Common myeloid progenitor, CD34-positive (primary cell): ENCODE measurements at places on chromosomes 7 and 10.

DNA sequence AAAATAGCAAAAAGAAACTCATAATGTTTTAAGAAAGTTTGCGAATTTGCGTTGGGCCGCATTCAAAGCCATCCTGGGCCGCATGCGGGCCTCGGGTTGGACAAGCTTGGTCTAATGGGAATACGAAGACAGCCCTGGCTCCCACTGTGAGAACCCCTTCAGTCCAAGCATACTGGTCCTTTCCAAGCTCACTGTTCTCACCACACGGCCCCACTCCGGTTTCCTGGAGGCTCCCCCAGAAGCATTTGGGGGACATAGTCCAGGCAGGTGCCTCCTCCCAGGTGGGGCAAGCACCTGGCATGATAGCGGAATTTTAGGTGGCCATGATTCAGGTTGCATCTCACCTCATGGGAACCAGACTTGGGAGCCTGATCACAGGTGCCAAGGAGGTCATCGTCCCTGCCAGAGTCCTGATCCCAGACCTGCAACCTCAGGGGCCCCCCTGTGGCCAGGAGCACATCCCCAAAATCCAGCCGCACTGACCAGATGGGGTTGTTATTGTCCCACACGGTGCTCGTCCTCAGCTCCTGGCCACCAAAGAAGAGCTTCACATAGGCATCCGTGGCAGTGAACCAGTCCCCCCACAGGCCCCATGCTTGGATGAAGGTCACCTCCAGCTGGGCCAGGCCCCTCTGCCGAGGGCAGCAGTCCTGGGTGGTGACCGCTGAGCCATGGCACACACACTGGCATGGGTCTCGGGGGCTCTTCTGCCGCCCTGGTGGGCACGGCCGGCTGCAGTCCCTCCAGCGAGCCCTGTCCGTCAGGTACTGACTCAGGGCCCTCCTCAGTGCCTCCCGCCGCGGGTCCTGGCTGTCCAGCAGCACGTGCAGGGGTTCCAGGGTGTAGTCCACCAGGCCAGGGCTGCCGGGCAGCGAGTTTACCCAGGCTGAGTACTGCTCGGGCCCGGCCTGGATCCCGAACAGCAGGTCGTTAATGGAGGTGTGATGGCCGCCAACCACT is 4.4 kb downstream of the PRF1 start:
- no peak for DNase-seq

GRCh38 chr7:144036302-144036885 is 12.4 kb upstream of the OR2A5 start:
- no peak for DNase-seq

DNA sequence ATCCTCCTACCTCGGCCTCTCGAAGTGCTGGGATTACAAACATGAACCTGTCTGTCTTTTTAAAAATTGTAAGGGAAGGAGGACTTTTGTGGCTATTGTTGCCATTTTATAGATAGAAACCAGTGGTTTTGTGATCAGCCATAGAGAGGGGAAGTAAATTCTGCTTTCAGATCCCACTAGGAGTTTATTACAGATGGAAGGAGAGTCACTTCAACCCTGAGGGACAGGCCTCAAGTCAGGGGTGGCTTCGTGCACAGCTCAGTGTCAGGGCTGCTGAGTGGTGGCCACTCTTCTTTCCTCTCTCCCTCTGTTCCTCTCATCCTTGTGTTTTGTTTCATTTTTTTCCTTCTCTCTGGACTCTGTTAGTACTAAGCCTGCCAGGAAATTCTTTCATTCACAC is 60.8 kb downstream of the OGDH start:
- no peak for DNase-seq

DNA sequence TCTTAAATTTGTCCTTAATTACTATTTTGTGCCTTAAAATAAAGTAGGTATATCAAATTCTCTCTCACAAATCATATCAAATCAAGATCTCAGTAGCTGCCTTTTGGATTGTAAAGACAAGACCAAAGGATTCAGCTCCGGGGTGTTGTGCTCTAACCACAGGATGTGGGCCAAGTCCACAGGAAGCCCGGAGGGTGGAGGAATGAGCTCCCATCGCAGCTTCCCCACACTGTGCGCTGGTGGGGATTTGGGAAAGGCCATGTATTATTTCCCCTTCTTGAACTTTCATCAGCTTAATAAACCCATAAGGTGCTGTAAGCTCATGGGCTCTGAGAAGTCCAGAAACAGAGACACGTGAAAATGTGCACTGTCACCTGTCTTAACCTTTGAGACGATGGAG is 241.6 kb upstream of the TCERG1L start:
- no peak for DNase-seq

DNA sequence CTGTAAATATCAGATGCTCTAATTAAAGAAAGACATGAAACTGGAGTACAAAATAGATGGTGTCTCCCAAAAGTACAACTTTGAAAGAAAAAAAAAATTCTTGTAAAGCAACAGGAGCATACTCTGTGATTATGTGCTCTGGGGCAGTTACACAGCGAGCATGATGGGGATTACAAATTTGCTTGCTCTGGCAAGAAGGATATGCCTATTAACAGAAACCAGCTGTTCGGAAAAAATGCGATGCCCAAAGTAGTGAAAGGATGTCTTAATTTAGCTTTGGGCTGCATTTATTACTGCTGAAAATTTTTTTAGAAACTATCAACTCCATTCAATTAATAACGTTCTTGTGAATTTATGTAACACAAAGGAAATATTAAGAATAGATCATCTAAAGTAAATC is 256.9 kb upstream of the TPK1 start:
- DNase-seq = no peak

GRCh38 chr10:49080071-49080470 is 35.3 kb downstream of the VSTM4 start:
- peak; percentile 83 for DNase-seq
